ENCODE measurements at places on chromosomes 2 and 18.

DNA sequence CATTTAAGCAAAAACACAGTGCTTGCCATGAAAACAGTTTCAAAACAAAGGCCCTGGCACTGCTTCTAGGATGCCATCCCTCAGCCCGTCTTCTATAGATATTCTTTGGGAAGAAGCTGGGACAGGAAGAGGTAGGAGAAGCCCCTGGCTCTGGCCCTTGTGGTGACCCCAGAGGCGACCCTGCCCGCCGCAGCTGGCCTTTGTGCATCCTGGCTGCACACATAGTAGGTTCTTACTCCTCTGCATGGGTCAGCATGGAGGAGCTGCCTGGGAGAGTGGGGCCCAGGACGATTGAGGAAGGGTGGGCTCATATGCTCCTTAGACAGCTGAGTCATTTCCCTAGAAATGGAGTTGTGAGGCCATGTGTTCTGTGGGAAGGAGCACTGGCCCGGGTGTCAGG lies 44.4 kb upstream of the OTOF start:
- no peak for DNase-seq

DNA sequence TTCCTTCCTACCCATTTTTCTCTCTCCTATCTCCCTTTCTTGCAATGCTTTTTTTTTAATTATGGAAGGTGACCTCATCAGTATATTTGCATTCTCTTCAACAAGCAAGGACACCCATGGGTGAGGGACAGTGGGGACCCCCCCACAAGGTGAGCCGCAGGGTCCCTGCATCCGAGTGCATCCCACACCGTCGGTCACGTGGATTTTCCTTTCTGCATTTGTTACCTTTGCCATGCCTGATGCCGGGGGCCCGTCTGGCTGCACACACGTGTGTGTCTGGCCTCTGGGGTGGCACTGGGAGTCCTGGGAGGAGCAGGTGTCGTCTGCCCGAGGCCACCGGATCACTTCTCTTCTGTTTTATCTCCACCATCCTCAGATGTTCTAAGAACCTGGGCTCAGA lies 30.1 kb upstream of the SNTG2 start:
- no peak for DNase-seq

GRCh38 chr2:170122883-170123547 lies 54.9 kb upstream of the MYO3B start:
- DNase-seq: no peak

- peak; percentile 78 for DNase-seq
These were observed at the start of gene ETAA1 for GRCh38 chr2:67397143-67397986. Gene ETAA1 (plus strand): TSS chr2:67397333. CDS start chr2:67397449, 116 bp downstream.

DNA sequence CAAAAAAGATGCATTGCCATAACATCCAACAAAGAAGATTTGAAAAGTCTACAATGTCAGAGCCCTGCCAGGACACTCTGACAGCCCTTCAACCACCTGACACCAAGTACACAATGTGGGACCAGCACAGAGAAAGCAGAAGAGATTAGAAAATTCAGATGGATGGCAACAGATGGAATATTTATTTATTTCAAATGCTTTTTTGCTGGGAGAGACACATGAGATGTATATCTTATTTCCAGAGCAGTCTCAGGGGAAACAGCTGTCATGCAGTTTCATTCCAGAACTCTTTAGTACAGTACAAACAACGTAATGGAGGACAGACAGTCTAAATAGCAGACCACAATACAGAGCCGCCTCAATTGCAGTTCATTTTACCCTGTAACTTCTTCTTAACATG lies 110.1 kb downstream of the MAIP1 start:
- DNase-seq: no peak

DNA sequence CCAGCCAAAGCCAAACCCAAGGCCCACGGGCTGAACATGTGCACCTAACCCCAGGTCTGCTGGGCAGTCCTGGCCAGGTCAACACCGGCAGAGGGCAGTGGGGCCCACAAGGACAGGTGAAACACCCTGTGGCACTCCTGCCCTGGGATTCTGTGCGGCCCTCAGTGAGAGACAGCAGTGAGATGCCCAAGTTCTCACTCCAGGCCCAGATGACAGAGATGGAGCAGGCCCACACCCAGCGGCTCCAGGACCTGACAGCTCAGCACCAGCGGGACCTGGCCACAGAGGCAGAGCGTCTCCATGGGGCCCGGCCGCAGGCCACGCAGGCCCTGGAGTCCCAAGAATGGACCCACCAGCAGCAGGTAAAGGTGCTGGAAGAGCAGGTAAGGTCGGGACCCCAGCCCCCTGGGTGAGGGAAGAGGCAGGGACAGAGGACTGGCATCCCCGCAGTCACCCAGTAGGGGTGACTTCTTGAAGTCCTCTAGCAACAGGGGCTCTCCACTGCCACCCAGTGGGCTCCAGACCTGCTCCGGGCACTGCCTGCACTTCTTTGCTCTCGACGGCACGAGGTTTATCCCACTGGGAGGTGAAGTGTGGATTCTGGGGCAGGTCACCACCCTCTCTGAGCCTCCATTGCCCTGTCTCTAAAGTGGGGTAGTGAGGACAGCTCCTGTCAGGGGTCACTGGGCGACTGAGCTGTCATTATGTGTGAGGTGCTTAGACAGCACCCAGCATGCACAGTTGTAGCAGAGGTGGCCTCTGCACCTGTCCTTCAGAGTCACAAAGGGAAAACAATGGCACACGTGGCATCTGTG lies 8.8 kb upstream of the SNED1 start:
- no peak for DNase-seq

DNA sequence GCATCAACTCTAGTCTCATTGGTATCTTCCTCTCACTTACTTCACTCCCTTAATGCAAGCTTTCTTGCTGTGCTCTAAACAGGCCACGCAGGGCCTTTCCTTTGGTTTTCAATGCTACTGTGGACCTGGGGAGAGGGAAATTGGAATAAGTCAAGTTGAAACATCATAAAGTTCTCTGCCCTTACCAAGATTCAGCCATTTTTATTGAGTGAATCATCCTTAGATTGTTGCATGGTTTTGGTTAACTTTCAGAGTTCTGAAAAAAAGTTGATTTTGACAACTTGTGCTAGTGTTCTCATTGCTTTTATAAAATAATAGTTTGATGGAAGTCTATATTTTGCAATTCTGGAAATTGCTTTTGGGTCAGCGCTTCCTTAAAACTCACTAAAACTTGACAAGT lies 852.8 kb upstream of the ACVR2A start:
- DNase-seq: no peak

GRCh38 chr2:59254279-59254678 lies 1013.2 kb upstream of the FANCL start:
- DNase-seq: no peak
